Right cardiac atrium (tissue), 5 donors: ENCODE measurements at places on chromosomes 6 and 20. TPM values are rescaled to one million over a fixed set of nuclear protein-coding genes. Genes with fewer than 3 reads are reported as not detected.

Gene PRDM1
- 0.91 TPM for total RNA-seq

Gene BANF2
- total RNA-seq: not detected

Gene LTA
- not detected for total RNA-seq

Gene SDC4
- total RNA-seq: 57.5 TPM

Gene NKAIN4
- not detected for total RNA-seq

GRCh38 chr6:15997586-15998388 is 131.1 kb upstream of the MYLIP start:
- no peak for DNase-seq

Gene METTL24
- 4.0 TPM for total RNA-seq

Gene STX11
- total RNA-seq: 3.1 TPM

DNA sequence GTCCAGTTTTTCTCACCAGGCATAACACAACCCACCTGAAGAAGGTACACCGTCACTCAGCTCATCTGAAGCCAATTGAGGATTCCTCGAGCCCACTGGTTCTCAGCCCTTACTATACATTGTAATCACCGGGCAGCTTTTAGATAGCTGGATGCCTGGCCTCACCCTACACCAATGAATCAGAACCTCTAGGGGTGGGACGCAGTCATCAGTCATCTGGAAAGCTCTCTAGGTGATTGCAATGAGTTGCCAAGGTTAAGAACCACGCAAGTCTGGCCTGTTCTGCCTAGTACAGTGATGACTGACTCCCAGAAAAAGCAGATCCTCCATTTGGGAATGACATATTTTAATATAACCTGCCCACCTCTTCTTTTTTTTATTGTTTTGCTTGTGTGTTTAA is 41.1 kb downstream of the MC3R start:
- no peak for DNase-seq

GRCh38 chr6:131139599-131139998 is 4.3 kb downstream of the AKAP7 start:
- DNase-seq: no peak

Gene EFCAB8
- total RNA-seq: 0.20 TPM

DNA sequence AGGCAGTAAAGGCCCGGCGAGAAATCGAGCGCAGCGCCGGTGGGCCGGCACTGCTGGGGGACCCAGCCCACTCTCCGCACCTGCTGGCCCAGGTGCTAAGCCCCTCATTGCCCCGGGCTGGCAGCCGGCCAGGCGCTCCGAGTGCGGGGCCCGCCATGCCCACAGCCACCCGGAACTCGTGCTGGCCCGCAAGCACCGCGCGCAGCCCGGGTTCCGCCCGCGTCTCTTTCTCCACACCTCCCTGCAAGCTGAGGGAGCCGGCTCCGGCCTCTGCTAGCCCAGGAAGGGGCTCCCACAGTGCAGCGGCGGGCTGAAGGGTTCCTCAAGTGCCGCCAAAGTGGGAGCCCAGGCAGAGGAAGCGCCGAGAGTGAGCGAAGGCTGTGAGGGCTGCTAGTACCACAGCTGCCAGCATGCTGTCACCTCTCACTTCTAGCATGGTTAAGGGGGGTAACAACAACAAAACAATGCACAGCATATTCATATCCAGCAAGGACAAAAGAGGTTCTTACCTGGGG is 11.3 kb upstream of the GMPR start:
- peak; percentile 65 for DNase-seq

GRCh38 chr6:141301779-141302178 is 830.9 kb upstream of the GJE1 start:
- no peak for DNase-seq

- DNase-seq: no peak
These were observed 24.1 kb upstream of the TRIM27 start for GRCh38 chr6:28947831-28948270.

- DNase-seq: no peak
These were observed 169.8 kb downstream of the MMS22L start for GRCh38 chr6:97113170-97113569.

Gene MTFR2
- 0.71 TPM for total RNA-seq

GRCh38 chr20:60837173-60837770 is 414.8 kb upstream of the CDH4 start:
- no peak for DNase-seq

Gene ZHX3
- 32.5 TPM for total RNA-seq

Gene TMC2
- total RNA-seq: not detected

- DNase-seq: no peak
These were observed 6.9 kb upstream of the BLCAP start for GRCh38 chr20:37534401-37535157.

Gene TUBE1
- 27.6 TPM for total RNA-seq

Gene PTPRT
- total RNA-seq: 0.20 TPM

- no peak for DNase-seq
These were observed 1.7 kb downstream of the NECAB3 start for GRCh38 chr20:33672426-33673113.

- DNase-seq: no peak
These were observed 7.7 kb upstream of the ASXL1 start for GRCh38 chr20:32350421-32350820.

DNA sequence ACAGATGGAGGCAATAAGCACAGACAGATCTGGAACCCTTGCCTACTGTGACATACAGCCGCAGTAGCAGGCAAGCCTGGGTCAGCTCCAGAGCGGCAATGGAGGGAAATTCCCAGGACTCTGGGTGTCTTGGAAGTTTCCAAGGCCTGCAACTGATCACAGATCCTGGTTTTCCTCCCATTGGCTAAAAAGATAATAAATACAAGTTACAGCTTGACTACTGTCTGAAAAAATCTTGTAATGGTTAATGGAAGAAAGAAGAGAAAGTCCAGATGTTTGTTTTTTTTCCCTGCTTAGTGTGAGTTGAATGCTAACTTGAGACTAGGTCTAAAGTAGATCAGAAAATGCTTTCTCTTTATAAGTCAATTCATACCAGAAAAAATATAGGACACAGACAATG is 307.6 kb downstream of the ALDH8A1 start:
- no peak for DNase-seq

DNA sequence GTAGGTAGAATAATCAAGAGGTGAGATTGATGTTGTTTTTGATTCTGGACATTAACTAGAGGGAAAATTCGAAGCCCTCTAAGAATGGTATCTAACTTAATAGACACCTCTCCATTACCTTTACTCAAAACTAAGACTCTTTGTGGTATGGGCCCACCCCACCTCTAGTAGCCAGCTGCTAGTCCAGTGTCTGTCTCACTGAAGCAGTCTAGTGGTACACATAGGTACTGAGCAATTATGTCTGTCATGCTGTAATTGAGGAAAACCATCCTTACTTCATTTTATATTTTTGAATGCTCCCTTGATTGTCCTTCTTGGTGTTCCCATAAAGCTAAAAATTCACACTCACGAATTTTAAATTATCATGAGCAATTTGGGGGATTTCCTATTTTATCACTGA is 290.7 kb downstream of the ARHGAP18 start:
- no peak for DNase-seq

DNA sequence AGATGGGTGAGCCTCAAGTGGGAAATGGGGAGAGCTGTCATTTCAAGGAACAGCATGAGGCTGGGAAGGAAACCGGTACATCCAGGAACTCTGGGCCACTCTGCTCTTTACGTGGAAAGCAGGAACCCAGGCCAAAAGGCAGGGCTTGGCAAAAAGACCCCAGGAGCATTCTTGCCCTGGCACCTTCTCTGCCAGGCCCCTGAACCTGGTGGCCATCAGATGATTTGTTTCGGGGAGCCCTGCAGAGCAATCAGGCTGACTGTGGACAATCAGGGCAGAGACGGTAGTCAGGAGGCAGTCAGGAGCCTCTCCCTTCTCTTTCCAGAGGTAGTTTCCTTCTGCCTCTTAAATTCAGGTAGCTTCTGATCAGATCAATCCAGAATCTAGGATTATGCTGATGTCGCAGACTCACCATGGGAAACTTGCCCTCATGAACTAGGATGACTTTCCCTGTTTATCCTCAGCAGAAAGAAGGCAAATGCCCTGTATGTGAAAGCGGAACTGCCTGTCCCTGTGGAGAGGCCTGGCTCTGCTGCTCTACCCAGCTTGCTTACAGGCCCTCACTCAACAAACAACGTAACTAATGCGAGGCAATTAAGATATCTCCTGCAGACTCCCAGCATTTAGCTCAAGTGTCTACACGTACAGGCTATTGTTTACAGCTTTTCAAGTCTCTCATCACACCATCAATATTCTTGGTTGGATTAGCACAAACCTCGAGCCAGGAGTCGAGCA is 36.6 kb downstream of the EZR start:
- DNase-seq: no peak

DNA sequence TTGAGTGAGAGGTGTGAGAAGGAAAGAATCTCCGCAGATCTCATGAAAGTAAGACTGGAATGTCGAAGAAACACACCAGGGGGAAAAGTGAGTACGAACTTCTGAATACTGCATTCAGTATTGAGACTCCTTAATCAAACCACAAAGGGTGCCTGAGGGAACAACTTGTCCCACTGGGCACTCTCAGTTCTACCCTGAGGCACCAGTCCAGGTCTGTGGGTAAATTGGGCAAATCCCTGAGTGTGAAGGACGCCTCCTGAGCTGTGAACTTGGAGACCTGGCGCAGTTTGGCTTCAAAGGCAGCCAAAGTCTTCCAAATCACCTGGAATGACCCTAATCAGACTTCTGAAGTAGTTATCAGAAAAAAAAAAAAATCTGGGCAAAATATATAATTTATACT is 329.7 kb downstream of the BTBD9 start:
- no peak for DNase-seq

DNA sequence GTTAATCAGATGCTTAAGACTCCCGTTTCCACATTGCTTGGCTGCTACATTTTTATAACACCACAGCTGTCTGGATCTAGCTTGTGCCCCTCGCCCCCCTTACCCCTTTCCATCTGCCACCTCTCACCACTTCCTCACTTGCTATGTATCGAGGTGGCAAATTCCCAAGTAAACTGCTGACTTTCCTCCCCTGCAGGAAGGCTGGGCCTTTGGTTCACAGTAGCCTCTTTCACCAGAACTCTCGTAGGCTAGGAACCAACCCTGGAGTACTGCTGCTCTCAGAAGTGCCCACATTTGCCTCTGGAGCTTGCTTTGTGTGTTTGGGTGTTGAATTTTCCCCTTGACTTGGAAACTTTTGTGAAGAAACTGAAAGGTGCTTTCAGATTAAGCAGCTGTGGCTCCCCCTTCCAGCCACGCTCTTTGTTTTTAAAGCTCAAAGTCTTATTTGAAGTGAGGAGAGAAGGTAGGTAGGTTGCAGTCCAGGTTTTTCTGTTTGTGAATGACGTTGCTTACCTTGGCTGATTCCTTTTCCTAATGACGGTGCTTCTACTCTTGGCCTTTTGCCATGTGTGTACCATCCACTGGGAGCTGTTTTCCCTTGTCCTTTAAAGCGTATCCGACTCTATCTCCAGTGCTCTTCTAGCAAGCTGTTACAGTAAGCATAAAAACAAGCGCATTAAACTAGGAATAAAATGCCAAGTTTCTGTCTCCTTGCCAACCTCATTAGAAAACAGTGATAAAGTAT is 90.4 kb downstream of the CARMIL1 start:
- DNase-seq: peak; percentile 69

DNA sequence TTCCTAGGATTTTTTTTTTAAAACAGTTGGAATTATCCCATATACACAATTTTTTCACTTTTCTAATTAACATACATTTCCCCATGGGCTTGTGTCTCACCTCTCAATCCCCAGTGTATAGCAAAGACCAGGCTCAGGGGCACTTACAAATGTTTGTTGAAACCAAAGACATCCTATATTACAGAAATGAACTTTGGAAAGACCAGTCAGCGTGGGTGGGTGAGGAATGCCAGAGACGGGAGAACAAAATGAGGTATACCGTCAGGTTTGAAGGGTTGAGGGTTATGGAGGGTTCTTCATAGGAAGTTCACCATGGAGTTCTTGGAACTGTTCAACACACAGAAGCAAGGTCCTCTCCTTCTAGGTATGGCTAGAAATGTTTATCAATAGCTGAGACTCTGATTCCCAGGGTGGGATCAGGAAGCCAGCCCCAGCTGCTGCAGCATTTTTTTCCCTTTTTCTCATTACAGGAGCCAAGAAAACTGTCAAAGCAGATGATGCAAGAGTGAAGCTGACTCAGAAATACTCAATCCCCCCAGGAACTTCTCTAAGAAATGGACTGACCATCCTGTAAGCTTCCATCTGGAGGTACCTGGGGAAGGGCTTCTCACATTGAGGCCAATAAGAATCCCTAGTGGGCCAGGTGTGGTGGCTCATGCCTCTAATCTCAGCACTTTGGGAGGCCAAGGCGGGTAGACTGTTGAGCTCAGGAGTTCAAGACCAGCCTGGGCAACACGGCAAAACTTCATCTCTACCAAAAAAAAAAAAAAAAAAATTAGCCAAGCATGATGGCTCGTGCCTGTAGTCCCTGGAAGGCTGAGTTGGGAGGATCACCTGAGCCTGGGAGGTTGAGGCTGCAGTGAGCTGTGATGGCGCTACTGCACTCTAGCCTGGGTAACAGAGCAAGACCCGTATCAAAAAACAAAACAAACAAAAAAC is 15.9 kb upstream of the TBC1D20 start:
- DNase-seq: no peak

DNA sequence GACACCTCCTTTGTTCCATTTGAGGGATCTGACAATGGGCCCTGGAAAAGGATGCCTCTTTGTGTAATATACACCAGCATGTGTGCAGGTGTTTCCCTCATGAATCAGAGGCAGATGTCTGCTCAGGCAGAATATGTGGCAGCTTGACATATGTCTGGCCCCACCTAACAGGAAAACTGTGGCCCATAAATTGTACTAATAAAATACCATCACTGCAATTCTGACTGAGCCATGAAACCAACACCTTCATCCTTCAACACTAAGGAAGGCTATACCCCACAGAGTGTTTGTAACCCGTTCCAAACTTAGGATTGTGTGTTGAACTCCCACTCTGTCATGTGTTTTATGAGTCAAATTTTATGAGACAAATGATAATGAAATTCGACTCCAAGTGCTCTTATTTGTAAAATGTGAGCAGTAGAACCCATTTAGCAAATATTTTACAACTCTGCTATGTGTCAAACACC is 22.7 kb downstream of the LAMA4 start:
- DNase-seq: no peak

Gene AVP
- not detected for total RNA-seq

GRCh38 chr6:101879782-101880181 is 486.3 kb downstream of the GRIK2 start:
- no peak for DNase-seq

- no peak for DNase-seq
These were observed 247.7 kb upstream of the FAM83B start for GRCh38 chr6:54598787-54599313.

Gene TREML1
- not detected for total RNA-seq

Gene SMPDL3A
- total RNA-seq: 8.0 TPM

GRCh38 chr6:16969699-16970655 is 131.9 kb upstream of the STMND1 start:
- DNase-seq: no peak

Gene RIN2
- total RNA-seq: 59.6 TPM

DNA sequence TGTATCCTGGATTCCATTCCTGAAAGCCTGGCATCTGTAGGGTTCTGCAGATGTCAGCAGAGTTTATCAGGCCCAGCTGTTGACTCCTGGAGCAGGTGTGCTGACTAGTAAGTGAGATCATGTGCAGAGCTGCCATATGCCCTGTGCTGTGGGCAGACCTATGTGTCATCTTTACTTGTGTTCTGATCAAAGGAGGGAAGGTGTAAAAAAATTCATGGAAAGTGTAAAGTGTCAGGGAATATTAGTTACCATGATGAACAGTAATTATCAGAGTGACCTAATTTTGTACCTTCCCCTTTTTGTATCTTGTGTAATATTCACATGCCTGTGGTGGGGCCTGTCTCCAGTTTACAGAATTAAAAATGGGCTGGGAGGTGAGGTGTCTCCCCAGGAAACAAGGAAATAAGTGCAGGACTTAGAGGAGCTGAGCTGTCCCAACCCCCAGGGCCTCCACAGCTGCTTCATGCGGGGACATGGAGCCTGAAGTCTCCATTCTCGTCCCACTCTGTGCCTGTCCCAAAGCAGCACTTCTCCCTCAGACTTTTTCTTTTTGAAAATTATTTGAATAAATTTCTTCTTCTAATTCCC is 148.2 kb upstream of the GGTLC1 start:
- no peak for DNase-seq

Gene BYSL
- total RNA-seq: 10.2 TPM
